NAMALWA (cell line): ENCODE measurements at places on chromosomes 12 and 14.

DNA sequence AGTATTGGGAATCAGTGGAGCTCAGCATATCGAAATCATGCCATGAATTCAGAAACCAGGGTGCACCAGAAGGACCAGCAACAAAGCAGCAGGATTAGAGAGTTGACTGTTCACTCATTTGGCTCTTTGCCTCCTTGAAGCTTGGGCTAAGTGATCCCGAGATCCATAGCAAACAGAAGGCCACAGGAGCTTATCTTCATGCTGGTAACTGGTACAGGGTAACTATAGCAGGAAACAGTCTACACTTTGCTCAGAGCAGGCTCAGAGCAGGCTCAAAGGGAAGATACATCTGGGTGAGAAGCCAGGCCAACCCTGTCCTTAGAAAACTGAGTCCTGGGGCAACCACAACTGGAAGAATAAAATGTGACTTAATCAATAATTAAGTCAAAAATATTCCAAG lies 111.1 kb downstream of the GRIN2B start:
- no peak for DNase-seq

DNA sequence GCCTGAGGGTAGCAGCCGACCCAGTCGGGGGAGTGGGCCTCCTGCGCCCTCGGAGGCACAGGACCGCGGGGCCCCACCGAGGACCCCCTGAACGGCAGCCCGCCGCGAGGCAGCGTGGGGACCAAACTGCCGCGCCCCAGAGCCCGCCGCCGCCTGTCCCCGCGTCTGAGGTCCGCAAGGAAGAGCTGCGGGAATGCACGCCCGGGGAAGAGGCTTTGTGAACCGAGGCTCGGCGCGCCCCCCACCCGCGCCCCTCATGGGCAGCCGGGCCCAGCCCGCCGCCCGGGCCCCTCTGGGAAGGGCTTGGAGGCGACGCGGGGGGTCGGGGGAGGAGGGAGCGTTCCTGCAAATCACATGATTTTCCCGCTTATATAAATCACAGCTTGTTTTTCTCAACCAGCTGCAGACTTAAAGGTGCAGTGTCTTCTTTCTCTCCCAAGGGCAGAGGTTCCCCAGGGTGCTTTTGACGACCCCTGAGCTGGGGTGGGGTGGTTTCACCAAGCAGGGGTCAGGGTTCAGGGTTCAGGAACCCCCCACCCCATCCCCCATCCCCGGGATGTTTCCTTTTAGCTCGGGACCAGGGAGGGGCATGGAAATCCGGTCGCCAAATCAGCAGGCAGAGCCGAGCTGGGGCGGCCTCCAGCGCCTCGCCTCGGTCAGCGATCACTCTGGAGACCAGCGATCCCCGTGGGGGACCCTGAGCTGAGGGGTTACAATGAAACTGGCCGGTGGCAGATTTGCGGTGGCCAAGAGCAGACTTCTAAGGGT lies 44.7 kb upstream of the ATP23 start:
- no peak for DNase-seq

DNA sequence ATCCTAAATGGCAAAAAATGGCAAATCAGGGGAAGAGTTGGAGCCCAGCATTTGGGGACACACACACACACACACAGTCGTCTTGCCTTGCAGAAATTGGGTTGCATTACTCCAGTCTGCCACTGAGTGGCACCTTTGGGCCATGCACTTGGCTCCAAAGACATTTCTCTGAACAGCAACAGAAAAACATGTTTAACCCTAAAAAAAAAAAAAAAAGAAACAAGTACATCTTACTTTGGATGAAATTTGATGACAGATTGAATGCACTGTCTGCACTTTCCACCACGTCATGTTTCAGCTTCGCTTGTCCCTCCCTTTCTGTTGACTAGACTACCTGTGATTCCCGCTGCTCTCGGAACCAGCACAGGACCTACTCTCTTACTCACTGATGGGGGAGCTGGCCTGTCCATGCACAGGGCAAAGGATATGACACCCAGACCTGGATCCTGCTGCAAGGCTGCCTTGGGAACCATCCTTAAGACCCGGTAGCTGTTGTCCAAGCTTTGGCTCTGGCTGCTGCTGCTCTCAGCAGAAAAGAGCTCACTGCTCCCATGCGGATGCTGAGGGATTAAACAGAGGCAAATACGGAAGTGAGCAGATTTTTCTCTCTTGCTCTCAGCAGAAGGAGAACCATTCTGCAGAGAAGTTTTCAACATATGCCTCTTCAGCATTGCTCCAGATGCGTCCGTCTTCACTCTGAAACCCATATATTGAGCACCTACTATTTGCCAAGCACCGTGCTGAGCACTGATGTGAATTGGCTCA lies 376.8 kb downstream of the DPF3 start:
- peak; percentile 67 for DNase-seq

- DNase-seq, result peak; percentile 26
These were observed 13.7 kb downstream of the PGF start for GRCh38 chr14:74941676-74942097.

DNA sequence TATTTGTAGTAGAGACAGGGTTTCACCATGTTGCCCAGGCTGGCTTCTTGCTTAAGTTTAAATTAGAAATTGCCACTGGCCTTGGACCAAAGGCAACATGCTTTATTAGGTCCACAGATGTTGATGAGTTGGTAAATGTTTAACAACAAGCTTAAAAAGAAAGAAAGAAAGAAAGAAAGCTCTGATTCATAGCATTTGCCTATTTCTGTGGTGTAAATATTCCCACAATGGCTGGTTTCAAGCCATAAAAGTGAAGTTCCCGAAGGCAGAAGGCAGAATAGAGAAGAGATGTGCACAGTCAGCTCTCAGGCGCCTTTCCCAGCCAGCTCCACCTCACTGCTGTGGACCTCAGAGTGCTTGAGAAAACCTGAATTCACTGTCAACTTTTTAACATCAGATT lies 26.4 kb downstream of the KCNK13 start:
- no peak for DNase-seq

GRCh38 chr14:29236848-29237247 lies 470.3 kb downstream of the FOXG1 start:
- no peak for DNase-seq

DNA sequence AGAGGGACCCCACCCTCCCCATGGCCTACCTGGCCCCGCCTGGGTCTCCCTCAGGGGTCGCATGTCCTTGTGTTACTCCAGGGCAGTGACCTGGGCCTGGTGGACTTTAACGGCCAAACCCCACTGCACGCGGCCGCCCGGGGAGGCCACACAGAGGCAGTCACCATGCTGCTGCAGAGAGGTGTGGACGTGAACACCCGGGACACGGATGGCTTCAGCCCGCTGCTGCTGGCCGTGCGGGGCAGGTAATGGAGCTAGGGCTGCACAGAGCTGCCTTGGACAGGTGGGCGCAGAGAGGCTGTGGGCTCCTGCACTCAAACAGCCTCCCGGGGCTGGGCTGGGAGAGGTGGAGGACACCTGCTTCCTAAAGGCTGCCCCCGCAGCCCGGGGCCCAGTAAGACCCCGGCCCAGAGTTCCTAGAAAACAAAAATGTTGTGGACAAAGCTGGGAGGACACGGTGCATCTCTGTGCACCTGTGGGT lies 21.6 kb downstream of the ASPG start:
- no peak for DNase-seq

DNA sequence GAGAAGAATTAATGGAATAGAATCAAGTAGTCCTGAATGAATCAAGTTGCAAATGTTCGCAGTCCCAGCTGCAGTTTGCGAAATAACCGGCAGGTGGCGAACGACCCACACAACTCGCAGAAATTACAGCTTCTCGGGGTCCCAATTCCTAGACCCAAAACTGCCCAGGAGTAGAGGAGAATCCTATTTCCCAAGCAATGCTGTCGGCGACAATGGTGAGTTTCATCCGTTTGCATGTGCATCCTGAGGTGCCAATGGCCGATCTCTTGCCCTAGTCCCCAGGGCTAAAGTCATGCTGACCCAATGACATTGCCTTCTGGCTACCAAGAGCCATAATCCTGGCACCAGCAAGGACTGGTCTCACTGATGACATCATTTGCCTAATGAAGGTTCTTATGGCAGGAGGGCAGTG lies 8.5 kb upstream of the ASCL1 start:
- peak; percentile 55 for DNase-seq

DNA sequence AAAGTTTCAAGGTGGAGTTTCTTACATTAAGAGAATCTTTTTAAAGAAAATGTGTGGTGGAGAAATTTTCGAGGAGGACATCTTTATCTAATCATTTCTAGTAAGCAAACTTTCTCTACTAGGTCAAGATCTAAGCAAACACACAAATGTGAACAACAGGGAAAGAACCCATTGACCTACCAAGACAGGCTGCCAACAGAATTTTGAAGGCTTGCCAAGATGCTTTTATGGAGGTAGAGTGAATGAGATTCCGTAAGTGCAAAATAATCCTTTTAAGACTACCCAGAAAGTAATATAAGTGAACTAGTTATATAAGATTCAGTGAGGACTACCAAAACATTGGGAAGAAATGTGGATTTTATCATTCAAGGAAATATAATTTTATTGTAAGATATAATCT lies 357.1 kb upstream of the PDE3A start:
- no peak for DNase-seq

GRCh38 chr12:29769162-29769858 lies 14.4 kb downstream of the TMTC1 start:
- no peak for DNase-seq

GRCh38 chr14:104246401-104247335 lies 108.3 kb downstream of the KIF26A start:
- DNase-seq, result no peak

DNA sequence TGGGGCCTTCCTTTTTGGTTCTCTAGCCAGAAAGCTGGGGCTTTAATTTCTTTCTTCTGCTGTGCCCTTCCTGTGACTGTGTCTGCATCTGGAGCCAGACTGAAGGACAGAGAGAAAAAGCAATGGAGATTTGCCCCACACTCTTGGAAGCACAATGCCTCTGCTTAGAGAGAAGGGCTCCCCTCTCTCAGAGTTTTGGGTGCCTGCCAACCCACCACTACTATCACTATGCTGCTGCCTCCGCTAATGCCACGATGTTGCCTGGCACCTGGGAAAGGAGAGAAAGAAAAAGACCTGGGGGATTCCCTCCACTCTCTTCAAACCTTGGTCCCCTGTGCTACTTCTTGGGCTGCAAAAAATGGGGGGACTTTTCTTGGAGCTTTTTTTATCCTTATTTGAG lies 52.6 kb downstream of the TMEM260 start:
- DNase-seq, result no peak

DNA sequence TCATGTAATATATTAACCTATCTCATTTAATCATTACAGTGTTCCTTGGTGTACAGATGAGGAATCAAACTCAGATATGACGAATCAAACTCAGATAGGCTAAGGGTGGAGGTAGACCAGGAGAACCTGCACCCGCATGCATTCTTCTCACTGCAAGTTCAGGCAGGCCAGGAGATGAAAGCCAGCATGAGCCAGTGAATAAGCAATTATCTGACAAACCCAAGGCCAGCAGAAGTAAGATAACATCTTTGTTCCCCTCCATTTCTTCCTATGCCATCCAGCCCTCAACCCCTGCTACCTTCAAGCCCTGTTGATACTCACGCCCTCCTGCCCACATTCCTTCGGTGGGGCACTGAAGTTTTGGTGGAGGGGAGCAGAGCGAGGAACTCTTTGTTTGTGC lies 152.2 kb downstream of the ETV6 start:
- DNase-seq, result no peak

GRCh38 chr12:25052196-25052913 lies 103.5 kb upstream of the BCAT1 start:
- peak; percentile 98 for DNase-seq

DNA sequence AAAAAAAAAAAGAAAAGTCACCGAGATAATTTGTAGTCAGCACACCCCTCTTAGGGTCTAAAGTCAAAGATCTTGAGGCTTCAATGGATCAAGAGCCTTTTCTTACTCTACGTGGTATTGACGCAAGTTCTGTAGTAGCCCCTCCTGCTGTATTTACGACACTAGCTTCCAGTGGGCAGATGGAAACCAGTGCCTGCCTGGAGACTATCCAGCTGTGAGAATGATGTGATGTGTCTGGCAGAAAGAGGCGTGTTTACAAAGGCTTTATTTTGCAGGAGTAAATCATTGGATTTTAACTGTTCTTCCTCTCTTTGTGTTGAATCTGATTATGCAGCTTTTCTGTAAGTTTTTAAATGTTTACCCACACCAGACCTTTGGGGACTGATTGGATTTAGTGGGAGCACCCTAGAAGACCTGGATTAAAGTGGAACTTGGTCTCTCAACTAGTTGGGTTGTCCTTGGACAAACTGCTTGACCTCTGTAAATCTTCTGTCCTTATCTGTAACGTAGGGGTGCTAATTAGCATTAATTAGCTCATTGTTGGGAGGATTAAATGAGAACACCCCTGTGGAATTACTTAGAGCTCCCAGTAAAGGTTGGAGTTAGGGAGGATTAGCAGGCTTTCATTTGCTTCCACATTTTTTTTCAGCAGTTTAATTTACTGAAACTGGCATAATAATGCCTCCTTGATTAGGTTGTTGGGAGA lies 72.4 kb downstream of the RASSF3 start:
- no peak for DNase-seq

GRCh38 chr12:111160350-111161241 lies 208.3 kb downstream of the PHETA1 start:
- DNase-seq, result no peak

GRCh38 chr14:32417956-32418552 lies 89.0 kb downstream of the AKAP6 start:
- DNase-seq, result no peak

DNA sequence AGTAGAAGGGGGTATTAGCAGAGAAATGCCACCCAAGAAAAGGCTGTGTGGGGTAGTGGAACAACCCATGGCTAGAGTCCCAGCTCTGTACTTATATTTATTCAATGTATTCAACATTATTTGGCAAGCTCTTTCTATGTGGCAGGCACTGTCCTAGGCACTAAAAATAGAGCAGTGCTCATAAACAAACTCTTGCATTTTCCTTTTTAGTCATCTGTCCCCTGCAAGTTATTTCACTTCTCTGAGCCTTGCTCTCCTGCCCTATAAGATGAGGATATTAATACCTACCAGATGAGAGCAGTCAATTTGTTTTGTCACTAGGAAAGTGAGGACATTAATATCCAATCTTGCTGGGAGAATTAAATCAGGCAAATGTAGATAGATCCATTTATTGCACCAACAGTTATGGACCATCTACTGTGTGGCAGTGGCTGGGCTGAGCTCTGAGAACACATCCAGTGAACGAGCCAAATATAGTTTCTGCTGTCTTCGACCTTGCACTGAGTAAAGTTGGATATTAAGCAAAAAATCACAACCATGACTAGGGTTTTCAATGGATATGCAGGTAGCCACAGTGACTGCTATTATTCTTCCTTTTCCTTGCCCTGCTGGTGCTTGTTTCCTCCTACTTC lies 314.3 kb upstream of the TBX3 start:
- no peak for DNase-seq

DNA sequence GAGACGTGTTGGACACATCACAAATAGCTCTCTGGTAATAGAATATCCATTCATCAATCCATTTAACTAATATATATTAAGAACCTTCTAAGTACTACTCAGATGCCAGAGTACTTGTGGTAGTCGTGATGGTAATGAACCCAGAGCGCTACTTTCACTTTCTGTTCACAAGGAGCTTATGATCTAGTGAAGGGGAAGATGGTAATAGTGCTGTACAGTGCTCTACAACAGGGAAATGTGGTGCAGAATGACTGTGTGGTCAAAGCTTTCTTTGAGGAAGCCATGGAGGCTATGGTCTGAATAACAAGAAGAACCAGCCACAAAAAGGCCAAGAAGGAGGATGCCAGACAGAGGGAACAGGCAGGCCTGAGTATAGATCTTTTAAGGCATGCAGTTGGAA lies 212.0 kb downstream of the PTPRO start:
- peak; percentile 17 for DNase-seq

- no peak for DNase-seq
These were observed 21.9 kb downstream of the EPS8 start for GRCh38 chr12:15767301-15767700.

- no peak for DNase-seq
These were observed 218.9 kb downstream of the ADAMTS20 start for GRCh38 chr12:43332977-43333640.

- DNase-seq, result no peak
These were observed 169.3 kb upstream of the CAND1 start for GRCh38 chr12:67099858-67100257.
